Amniotic epithelial cell (primary cell): ENCODE measurements at places on chromosomes 11 and 22.

DNA sequence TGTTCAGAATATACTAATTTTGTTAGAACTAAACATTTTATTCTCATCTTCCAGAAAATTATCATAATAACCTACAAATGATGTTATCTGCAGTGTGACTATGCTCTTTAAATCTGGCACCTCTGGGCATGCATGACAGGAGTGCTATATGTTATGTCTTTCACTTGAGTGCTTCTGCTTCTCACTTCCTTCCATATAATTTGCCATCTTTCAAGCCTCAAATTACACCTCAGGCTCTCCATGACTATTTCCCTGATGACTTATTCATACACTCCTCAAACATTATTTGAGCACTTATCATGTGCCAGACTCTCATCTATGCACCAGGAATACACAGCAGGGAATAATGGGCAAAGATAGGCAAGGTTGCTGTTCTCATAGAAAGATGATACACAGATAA, 219.3 kb upstream of the POU2AF2 start:
- DNase-seq = no peak

- no peak for DNase-seq
These were observed 5.1 kb downstream of the GRAMD4 start for GRCh38 chr22:46625113-46625842.

DNA sequence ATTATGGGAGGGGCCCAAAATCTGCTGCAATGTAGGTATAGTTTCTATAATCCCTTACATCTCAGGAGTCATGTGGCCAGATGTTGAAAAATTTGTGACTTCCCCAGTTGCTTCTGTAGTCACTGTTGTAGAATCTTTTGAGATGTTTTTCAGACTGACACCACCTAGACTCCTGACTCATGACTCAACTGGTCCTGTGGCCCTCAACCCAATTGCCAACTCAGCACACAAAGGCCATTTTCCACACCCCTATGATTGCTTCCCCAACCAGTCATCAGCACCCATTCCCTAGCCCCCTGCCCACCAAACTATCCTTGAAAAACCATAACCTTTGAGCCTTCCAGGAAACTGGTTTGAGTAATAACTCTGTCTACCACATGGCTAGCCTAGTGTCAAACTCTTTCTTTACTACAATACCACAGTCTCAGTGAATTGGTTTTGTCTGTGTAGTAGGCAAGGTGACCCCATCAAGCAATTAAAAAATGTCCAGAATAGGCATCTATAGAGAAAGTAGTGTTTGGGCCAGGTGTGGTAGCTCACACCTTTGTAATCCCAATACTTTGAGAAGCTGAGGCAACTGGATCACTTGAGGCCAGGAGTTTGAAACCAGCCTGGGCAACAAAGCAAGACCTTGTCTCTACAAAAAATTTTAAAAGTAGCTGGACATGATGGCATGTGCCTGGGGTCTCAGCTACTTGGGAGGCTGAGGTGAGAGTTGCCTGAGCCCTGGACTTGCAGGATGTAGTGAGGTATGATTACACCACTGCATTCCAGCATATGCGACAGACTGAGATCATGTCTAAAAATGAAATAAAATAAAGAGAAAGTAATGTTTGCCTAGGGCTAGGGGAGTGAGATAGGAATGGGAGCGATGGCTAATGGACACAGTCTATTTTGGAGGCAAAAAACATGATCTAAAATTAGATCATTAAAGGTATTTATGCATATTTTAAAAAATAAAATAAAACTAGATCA, 24.1 kb upstream of the FEZ1 start:
- DNase-seq = no peak

GRCh38 chr11:28491431-28491830, 383.2 kb downstream of the METTL15 start:
- DNase-seq = no peak
